Progenitor cell of endocrine pancreas (in vitro differentiated cells): ENCODE measurements at places on chromosomes 7 and 10. TPM values are rescaled to one million over a fixed set of nuclear protein-coding genes. Genes with fewer than 3 reads are reported as not detected.

The MUC3A gene
- total RNA-seq, result 2.0 and 2.1 TPM in 2 replicates

The GBF1 gene
- 52.3 and 54.6 TPM in 2 replicates for total RNA-seq

The NUPR2 gene
- total RNA-seq, result not detected in 2 replicates

The C10orf105 gene
- 0.07 TPM in 1 of 2 replicates, not detected in the other for total RNA-seq

The FAM25C gene
- not detected in 2 replicates for total RNA-seq

GRCh38 chr10:80460399-80461207, 6.5 kb downstream of the TSPAN14 start:
- peak; percentile 77 for DNase-seq

DNA sequence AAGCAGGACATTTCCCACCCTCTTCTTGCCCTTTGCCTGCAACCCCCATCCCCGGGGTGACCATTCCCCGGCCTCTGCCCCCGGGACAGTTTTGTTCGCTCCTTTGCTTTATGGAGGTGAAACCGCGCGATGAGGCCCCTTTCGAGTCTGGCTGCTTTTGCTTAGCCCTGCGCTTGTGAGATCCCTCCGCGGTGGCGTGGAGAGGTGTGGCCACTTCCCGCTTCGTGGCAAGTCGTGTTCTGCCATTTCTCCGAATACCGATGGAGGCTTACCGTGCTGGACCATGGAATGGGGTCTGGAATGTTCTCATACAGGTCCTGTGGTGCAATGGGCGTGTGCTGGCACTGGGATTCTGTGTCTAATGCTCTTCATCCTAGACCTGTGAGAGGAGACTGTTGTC, 106.7 kb downstream of the LHPP start:
- no peak for DNase-seq

DNA sequence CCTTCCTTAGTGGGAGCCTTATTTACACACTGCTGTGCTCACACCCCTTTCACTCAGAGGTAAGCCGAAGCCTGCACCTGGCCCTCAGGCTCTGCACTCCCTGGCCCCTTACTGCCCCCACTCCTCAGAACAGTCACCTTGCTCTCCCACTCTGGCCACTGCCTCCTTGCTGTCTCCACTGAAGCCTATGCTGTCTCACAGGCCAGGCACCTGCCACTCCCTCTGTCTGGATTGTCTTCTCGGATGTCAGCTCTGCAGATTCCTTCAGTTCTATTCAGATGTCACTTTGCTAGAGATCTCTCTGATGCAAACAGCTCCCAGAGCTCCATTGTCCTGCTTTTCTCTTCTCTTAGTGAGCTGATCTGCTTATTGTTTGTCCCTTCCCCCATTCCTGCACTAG, 390.7 kb downstream of the DPP6 start:
- DNase-seq, result no peak

GRCh38 chr7:98399462-98399861, 1.4 kb downstream of the BAIAP2L1 start:
- no peak for DNase-seq
